ENCODE measurements at places on chromosomes 3 and 15.

DNA sequence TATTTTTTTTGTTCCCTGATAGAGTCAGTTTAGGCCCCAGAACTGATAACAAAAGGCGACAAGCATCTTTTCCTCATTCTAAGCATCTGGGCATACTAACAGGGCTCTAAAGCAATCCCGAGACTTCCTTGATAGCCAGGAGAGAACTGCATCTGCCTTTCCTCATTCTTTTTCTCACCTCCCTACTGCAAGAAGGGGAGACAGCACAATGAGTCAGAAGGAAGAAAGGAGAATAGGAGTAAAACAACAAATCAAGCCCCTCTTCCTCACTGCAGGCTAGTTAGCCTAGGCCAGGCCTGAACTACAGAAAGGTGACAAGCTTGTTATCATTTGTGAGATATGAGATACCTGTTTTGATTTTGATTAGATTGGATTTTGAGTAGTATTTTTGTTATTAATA lies 97.9 kb downstream of the NAALADL2 start:
- DNase-seq: no peak

GRCh38 chr15:63258658-63259057 lies 18.7 kb upstream of the APH1B start:
- peak; percentile 14 for DNase-seq

GRCh38 chr15:51266656-51267050 lies 71.7 kb downstream of the CYP19A1 start:
- DNase-seq: no peak

DNA sequence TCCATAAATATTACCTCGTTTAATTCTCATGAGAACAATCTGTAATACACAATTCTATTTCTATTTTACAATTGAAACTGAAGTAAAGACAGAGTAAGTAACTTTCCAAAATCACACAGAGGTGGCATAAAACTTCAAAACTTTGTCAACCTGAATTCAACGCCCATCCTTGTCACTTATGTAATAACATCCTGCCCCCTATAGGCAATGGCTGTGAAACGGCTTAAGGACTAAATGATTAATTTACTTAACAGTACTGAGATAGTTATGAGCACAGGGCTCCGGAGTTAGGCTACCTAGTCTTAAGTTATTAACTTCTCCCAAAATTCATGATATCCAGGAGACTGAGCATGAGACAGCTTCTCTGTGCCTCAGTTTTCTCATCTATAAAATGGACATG lies 293.1 kb upstream of the CHRM5 start:
- DNase-seq: peak; percentile 70

DNA sequence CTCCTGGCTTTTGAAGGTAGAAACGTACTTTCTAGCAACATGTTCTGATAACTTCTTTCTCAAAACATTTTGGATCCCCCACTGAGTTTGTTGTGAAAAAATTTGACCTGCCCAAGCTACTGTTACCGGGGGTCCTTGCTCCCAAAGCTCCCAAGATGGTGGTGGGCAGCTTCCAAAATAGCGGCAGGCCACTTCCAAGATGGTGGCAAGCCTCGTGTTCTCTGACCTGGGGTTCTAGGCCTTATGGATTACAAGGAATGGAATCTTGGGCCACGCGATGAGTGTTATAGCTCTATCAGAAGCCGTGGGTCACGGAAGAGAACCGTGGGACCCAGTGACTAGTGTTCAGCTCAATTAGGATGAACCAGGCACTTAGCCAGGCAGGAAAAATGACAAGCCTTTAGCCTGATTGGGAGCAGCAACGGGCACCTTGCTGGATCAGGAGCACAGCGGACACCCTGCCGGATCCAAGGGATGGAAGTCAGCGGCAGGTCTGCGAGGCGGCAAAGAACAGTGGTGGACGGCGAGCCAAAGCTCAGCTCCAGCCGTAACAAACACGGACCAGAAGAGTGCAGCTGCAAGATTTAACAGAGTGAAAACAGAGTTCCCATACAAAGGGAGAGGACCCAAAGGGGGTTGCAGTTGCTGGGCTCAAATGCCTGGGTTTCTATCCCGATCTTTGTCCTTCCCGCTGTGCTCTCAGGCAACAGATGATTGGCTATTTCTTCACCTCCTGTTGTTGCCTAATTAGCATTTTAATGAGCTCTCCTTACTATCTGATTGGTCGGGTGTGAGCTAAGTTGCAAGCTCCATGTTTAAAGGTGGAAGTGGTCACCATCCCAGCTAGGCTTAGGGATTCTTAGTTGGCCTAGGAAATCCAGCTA lies 133.3 kb downstream of the WDR72 start:
- DNase-seq: no peak

- DNase-seq: no peak
Measured at GRCh38 chr3:146537603-146538002, 6.8 kb downstream of the PLSCR1 start.

DNA sequence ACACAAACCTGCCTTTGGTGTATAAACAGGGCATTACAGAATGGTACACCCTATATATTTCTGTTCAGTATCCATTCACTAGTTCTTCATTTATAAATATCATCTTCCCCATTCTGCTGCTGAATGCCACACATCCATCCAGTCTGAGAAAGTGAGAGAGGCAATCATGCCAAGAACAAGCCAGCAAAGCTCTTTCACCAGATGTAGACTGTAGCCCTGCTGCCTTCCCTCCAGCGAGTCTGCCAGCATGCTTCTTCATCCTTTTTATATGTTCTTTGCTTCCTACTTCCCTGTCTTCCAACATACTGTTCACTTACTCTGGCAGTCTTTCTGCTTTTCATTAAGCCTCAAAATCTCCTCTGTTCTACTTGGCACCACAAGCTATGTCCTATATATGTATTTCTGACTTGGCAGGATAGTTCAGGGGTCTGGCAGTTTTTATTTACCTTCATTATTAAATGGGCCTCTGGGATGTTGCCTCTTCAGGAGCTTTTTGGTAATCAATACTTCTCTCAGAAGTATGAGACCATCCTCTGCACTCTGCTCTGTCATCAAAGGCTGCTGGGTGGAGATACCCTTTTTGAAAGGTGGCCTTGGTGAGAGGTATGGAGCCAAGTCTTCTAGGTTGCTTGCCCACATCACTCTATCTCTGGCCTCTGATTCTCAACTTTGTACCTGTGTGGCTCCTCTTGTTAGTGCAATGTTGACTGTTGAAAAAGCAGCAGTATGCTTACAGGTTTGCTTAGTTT lies 48.6 kb downstream of the CHP1 start:
- DNase-seq: no peak

DNA sequence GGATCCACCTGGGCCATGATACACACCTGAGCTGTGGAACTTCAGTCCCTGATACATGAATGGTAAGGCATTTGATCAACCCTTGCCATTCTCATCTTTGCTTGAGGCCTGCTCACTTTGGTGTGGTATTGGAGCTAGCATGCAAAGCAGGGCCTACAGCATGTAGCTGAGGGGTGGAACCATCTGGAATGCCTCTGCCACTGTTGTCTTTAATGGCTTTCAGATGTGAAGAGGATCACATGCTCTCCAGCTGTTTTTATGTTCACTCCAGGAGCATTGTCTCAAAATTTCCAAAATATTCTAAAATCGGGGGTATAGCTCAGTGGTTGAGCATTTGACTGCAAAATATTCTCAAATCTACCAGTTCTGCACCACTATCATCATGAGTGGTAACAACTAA lies 64.4 kb upstream of the PHLDB2 start:
- DNase-seq: no peak

- DNase-seq: peak; percentile 81
Measured at GRCh38 chr3:12891985-12892839, 50.8 kb upstream of the RPL32 start.

DNA sequence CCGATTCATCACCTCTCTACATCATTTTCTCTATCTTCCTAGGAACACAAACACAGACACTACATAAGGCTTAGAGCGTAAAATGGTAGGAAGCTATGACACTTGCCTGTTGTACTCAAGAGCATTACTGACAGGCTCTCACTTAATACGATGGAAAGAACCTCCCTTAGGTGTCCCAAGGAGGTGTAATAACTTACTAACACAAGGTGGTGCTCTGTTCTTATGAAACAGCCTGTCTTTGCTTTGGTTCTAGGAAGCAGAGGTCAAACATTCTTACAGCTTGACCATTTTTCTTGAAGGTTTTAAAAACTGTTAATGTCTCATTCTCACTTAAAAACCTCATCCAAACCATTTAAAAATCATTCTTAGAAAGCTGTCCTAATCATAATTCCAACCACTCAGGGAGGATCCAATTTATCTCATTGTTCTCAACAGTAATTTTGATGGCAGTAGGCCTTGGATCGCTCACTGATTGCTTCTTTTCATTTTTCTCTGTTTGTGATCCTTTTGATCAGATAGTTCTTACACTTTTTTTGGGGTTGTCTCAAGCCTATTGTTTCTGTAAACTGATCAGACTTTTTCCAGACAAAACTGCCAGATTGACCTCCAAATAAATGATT lies 317.8 kb upstream of the AGTR1 start:
- peak; percentile 11 for DNase-seq

- no peak for DNase-seq
Measured at GRCh38 chr3:194906970-194907629, 221.4 kb downstream of the FAM43A start.

DNA sequence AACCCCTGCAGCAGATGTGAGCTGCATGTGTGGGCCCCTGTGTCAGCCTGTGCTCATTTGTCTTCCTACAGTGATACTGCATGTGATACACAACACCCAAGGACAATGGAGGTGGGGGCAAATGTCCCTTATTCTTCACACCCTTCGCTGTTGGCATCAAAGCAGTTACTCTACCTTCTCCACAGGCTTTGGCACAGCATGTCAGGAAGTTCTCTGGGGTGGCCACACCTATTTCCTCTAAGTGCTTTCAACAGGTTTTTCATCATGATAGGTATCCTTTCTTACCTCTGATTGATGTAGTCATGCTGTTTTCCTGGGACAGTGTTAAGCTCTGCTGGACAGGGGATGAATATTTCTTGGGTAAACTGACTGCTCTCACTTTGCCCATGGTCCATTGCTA lies 29.5 kb downstream of the ZNF662 start:
- no peak for DNase-seq

DNA sequence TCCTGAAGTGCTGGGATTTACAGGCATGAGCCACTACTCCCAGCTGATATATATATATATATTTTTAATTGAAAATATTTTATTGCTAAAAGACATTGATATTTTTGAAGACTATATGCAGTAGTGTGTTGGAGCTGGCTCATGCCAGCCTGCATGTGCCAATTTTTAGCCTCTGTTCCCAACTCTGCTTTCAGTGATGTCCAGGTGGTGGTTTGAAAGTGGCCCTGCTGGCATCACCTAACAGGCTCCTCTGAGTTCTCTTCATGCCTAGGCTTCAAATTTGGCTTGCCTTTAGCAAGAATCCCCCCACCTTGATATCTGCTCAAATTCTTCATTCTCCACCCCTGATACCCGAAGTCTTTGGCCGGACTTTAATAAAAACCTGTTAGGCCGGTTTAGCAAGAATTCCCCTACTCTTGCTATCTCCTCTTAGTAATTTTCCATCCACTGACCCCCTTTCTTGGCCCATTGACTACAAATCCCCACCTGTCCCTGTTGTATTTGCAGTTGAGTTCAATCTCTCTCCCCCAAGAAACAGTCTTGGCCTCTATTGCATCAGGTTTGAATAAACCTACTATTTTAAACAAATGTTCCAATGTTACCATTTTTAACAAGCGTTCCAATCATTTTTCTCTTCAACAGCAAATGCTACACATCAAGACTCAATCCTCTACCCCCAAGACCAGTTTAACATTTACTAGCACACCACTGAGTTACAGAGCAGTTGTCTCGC lies 23.9 kb upstream of the CTSH start:
- no peak for DNase-seq

DNA sequence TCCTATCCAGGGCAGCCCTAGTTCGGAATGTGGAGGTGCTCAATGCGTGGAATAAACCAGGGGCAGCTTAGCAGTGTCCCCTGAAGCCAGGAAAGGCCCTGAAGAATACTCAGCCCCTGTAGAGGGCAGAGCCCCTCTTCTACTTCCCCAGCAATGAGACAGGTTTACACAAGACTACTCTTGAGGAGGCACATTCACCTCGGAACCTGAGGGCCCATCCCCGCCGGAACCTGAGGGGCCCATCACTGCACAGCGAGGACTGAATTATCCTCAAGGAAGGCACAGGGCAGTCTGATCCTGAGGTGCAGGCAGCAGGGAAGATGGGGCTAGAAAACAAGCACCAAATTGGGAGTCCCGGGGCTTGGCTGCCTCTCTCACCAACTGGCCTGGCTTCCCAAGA lies 22.2 kb downstream of the CCDC13 start:
- no peak for DNase-seq

- no peak for DNase-seq
Measured at GRCh38 chr3:22101811-22102210, 350.8 kb upstream of the ZNF385D start.

GRCh38 chr3:172210355-172210754 lies 171.0 kb downstream of the FNDC3B start:
- DNase-seq: no peak
